ENCODE measurements at places on chromosomes 1 and 21. TPM values are rescaled to one million over a fixed set of nuclear protein-coding genes. Genes with fewer than 3 reads are reported as not detected.

DNA sequence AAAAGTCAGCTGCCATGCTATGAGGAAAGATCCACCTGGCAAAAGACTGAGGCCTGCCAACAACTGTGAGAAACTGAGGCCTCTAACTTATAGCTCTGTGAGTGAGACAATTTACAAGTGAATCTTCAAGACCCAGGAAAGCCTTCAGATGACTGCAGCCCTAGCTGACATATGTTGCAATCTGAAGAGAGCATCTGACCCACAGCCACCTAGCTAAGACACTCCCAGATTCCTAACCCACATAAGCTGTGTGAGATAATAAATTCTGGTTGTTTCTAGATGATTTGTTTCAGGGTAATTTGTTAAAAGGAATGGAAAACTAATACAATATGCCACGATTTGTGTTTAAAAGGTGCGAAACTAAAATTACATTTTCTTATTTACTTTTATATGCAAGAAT is 55.1 kb downstream of the HFM1 start:
- no peaks in the 10 kb centered on the region for H3K4me1 ChIP-seq
- DNase-seq, result no peak

DNA sequence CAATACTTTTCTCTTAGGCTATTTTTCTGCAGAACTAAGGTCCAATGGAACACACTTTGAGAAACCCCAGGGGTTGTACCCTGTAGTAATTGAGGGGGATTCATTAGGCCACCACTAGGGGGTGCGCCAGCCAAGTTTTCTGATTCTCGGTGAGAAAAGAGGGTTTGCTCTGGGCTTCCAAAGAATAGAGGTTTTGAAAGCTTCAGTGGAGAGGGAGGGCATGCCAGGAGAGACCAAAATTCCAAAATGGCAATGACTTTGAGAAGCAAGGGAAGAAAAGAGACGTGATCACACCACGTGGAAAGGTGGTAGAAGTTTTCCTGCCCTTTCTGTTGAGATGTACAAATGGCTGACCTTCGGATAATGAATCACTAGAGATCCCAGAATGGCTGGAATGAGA is 323.3 kb downstream of the RPS6KC1 start:
- no peak for DNase-seq
- no peak overlapping the region for H3K27ac ChIP-seq
- H3K27me3 ChIP-seq, result no peaks in the 10 kb centered on the region
- H3K4me1 ChIP-seq, result no peaks in the 10 kb centered on the region
- no peaks in the 10 kb centered on the region for H3K36me3 ChIP-seq

DNA sequence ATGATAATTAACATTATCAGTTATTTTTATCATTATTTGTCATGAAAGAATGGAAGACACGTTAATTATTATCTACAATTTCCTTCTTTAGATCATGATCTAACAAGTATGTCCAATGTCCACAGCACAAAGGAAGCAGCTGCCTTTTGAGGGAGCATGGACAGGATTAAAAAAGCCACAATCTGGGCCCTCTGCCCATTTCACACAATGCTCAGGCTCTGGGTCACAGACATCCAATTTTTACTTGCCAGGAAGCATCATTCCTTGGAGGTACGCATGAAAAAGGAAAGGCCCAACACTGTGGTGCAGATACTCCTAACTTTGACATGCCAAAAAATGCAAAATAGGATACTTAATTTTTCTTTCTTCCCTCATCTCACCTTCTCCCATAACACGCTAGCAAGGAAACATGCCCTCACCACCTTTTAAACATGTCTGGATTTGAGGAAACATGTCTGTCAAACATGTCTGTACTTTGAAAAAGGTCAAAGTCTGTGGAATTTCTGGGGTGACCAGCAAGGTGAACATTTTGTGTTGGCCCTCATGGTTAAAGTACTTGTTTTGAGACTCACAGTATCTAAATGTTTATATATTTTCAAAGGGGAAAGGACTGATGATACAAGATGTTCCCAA is 40.0 kb downstream of the GADD45A start:
- no peaks in the 10 kb centered on the region for H3K27me3 ChIP-seq
- H3K27ac ChIP-seq, result no peak overlapping the region
- no peak for DNase-seq

GRCh38 chr1:204285436-204286305 is 71.9 kb upstream of the GOLT1A start:
- no peaks in the 10 kb centered on the region for H3K36me3 ChIP-seq
- H3K4me1 ChIP-seq, result peaks cover 22% of the 10 kb centered on the region
- peak overlapping the region; percentile 66 for H3K27ac ChIP-seq
- H3K27me3 ChIP-seq, result no peaks in the 10 kb centered on the region
- DNase-seq, result no peak

GRCh38 chr1:59674595-59674994 is 140.2 kb upstream of the HOOK1 start:
- no peaks in the 10 kb centered on the region for H3K27me3 ChIP-seq
- H3K4me1 ChIP-seq, result no peaks in the 10 kb centered on the region
- H3K36me3 ChIP-seq, result no peaks in the 10 kb centered on the region
- H3K4me3 ChIP-seq, result no peak overlapping the region
- DNase-seq, result no peak
- no peak overlapping the region for H3K27ac ChIP-seq

SEC16B gene
- 4.8 TPM for total RNA-seq
